Neuronal stem cell (in vitro differentiated cells): ENCODE measurements at places on chromosomes 11 and 22.

- DNase-seq = no peak
Observed at GRCh38 chr11:97764605-97765004, 1256.1 kb upstream of the CNTN5 start.

DNA sequence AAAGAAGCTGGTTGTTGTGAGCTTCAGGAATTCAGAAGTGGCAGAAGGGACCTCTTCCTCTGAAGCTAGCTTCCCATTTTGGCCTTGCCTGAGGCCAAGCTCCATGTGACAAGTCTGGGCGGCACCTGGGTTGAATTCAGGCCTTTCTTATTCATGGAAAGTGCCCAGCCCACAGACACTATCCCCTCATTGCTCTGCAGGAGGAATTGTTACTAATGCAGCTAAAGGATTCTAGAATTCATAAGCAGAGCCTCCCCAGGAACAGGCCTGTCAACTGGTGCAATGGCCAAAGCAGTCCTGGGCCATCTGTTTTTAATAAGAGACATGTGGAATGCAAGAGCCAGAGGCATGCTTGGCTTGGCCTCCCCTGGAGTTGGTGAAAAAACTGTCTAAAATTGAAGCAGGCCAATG, 71.4 kb downstream of the SLC1A2 start:
- DNase-seq = no peak

- DNase-seq = no peak
Observed at GRCh38 chr11:6395470-6396060, 5.3 kb downstream of the SMPD1 start.

GRCh38 chr11:2537896-2538724, 93.3 kb downstream of the KCNQ1 start:
- no peak for DNase-seq

GRCh38 chr22:48333816-48334735, 1493.6 kb downstream of the BRD1 start:
- DNase-seq = no peak

- DNase-seq = no peak
Observed at GRCh38 chr11:70872955-70873735, 379.2 kb downstream of the SHANK2 start.

GRCh38 chr11:61037441-61038093, 64.7 kb upstream of the CD5 start:
- DNase-seq = no peak

DNA sequence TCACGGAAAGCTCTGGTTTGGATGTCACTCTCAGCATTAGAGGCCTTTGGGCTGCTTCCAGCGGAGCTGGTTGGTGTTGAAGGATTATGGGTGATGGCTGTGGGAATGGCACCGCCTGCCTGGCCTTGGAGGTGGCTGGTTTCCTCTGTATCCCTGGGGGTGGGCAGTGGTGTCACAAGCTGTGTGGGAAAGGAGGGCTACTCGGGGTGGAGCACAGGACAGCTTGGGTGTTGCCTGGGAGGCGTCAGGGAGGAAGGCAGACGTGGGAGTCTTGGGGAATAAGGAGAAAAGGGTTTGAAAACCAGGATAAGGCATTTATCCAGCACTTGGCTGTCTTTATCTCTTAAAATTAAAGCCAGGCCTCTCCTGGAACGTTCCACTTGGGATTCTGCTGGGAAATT, 71.8 kb downstream of the ADAMTS15 start:
- DNase-seq = no peak

- DNase-seq = no peak
Observed at GRCh38 chr11:120608760-120609211, 97.2 kb downstream of the GRIK4 start.

DNA sequence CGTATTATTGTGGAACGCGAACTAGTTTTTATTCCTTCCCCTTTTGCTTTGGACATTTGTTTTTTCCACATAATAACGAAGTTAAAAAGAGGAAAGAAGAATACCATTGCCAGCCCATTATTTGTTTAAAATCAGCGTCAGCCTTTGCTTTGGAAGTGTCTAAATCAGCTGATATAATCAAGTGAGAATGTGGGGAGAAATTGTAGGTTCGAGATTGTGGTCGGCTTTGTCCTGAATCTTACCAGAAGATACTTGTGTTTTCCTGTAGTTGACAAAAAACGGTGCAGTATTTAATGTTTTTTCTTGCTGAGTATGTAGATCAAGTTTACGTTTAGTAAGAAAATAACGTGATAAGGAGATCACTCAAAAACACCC, 935 bp downstream of the ZNF143 start:
- no peak for DNase-seq

- DNase-seq = no peak
Observed at GRCh38 chr11:110272919-110273318, 23.5 kb downstream of the RDX start.

DNA sequence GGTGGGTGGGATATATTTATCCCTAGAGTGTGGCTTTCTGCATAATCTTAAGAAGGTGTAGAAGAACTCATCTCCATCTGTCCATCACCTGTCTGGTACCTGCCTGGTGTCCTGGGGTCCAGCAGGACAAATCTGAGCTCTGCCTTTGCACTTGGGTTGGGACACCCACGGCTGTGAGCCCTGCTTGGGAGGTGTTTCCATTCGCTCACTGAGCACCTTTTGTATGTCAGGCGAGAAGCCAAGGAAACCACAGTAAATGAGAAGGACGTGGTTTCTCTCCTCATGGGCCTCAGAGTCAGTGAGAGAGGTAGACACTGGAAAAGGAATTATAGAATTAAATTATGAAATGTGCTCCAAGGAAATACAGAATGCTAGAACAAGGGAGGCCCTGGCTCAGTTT, 555.9 kb downstream of the MIAT start:
- DNase-seq = no peak

- peak; percentile 73 for DNase-seq
Observed at GRCh38 chr11:46120346-46121300, 631 bp downstream of the PHF21A start.

DNA sequence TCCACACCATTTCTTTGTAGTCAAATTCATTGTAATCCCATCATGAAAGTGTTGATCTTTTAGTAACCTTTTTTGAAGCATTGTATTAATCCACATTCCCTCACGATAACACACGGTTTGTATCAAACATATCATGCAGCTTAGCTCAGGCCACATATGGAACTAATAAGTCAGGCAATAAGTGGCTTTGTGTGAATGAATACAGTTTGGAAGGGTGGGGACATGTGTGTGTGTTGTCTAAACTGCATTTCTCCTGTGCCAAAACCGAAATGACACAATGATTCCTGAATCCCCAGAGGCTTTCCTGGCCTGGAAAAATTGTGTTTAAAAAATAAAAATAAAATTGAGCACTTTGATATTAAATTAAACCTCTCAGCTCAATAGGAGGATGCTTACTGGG, 98.3 kb downstream of the WNT11 start:
- no peak for DNase-seq

- no peak for DNase-seq
Observed at GRCh38 chr11:129580278-129580677, 204.6 kb downstream of the BARX2 start.

GRCh38 chr22:25062386-25063085, 110.0 kb downstream of the KIAA1671 start:
- no peak for DNase-seq

DNA sequence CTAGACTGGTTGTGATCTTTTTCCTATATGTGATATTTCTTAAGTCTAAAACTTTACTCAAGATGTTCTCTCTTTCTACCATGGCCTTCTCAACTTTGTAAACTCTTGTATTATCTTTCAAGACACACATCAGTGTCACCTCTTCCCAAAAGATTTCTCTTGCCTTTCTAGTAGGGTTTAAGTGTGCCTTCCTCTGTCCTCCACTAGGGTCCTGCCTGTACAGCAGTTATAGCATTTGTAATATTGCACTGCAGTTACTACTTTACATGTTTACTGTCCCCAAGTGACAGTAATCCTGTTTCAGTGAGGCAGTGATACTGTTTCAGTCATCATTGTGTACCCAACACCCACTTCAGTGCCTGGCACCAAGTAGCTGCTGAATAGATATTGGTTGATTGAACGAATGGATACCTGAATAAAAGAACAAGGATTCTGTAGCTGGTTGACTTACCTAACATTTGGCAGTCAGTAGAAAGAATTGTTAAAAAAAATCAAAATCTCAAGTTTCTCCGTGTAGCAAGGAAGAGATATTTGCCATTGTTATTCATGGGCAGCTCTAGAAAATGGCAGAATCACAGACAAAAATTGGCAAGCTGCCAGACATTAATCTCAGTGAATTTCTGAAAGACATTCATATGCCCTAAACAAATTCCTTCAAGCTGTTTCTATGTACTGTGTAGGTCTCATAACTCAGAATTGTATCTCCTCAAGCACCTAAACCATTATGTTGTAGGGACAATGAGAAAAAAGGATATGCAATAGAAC, 79.4 kb downstream of the RBMXL2 start:
- DNase-seq = no peak

GRCh38 chr11:79097246-79097875, 343.5 kb downstream of the TENM4 start:
- DNase-seq = no peak

DNA sequence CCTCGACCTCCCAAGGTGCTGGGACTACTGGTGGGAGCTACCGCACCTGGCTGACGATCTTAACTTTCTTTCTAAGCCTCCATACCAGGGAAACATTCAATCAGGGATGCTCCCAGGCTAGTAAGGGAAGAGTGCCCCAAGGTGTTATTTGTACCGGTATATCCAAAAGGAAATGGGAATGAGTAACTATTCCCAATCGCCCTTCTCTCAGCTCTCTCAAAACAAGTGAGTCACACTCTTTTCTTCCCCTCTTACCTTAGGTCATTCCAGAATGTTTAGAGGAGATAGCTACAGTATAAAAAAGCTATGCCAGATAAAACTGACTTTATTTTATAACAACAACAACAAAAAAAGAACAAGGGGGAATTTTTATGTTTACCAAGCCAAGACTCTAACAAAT, 13.7 kb downstream of the DCDC1 start:
- DNase-seq = no peak

DNA sequence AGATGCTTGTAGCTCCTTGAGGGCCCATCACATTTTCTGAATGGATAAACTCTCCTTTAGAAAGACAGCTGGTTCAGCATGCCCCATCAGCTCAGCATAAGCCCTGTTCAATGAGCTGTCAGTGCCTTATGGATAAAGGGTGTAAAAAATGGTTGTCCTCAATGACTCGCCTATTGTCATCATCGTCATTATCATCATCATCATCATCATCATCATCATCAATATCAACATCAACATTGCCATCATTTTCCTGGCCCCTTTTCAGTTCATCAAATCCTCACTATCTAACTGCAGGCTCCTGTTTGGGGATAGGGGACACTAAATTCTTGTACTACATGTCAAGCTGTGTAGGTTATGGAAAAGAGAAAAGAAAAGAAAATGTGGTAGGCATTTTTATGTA, 310.7 kb upstream of the MTNR1B start:
- no peak for DNase-seq
